ENCODE measurements at places on chromosomes 7 and 10. TPM values are rescaled to one million over a fixed set of nuclear protein-coding genes. Genes with fewer than 3 reads are reported as not detected.

The ZNHIT1 gene
- total RNA-seq, result 55.8 TPM

- peak; percentile 51 for DNase-seq
Measured at GRCh38 chr10:35379226-35380137, 43.2 kb downstream of the CCNY start.

GRCh38 chr7:6286486-6286885, 14.1 kb upstream of the CYTH3 start:
- no peak for DNase-seq

DNA sequence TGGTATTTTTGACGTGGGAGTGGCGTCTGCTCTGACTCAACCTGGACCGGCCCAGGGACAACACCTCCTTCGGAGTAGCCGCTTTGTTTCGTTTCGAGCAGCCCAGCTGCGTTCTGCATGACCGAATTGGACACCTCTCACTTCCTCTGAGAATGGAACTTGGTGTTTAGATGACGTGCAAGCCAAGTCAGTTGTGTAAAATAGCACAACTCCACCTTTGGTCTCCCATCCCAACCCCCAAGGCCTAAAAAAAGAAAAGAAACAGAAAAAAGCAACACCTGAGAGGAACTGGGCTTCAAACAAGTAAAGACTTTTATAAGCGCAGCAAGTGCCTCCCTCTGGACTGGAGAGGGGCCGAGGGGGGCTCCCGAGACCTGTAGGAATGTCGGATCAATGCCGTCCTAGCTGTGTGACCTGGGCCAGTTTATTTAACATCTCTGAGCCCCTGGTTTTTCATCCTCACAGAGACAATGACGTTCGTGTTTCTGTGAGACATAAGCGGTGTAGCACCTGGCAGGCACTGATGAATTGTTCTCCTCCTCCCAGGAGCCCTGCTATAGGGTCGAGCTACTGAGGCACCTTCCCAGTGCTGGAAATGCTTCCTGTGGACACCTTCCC, 52.0 kb upstream of the SMNDC1 start:
- DNase-seq, result no peak

GRCh38 chr10:3324612-3325038, 152.0 kb upstream of the PITRM1 start:
- no peak for DNase-seq

The OR13A1 gene
- not detected for total RNA-seq

DNA sequence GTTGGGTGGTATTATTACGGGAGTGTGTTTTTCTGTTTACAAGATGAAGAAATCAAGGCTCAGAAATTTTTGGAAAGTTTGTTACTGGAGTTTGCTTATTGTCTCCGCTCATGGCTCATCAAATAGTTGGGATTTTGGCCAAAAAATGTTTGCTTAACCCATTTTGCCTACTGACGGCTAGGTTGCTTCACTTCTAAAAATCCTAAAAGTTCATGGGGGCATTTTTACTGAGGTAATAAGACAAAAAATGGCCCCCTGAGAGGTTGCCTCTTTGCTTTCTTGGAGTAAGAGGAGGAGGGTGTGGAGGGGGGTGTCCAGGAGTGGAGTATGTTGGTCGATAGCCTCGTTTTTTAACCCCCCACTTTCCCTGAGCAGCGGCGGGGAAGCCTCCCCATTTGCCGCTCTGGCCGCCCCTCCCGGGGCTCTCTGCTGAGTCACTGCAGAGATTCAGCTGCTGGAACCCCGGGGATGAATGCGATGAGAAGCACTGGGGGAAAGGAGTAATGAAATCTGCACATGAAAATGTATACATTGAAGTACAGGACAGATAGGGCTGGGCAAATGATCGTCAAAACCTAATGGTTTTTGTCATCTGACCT, 1.5 kb downstream of the MEST start:
- DNase-seq, result no peak

- no peak for DNase-seq
Measured at GRCh38 chr10:22551681-22552365, 162.6 kb downstream of the PIP4K2A start.

- no peak for DNase-seq
Measured at GRCh38 chr10:120429395-120429794, 27.6 kb upstream of the PLPP4 start.

DNA sequence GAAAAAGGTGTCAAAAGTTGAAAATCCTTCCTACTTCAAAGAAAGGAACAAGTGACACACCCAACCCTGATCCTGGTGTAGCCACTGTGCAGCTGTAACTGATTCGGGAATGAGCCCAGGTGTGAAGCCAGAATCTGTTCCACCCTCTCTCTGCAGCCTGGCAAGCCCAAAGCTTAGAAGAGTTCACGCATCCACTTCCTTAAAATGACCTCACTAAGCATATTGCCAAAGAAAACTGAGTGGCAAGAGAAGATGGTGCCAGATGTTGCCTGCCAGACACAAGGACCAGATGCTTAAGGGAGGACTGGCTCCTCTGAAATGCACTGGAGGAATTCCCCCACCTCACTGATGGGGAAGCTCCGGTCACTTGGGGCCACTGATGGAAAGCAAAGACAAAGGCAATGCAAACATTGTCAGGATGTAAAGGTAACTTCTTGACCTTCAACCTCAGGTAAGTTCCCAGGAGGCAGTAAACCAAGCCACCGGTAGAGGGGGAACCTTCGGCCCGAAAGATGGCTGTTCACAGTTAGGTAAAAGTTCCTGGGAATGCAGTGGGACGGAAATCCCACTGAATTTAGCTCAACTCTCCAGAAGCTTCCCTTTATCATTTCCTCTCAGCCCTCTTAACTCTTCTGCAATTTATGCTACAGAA, 554.9 kb downstream of the KCNMA1 start:
- no peak for DNase-seq

The UNC5B gene
- 12.8 TPM for total RNA-seq

- peak; percentile 85 for DNase-seq
Measured at GRCh38 chr7:30750683-30751650, 968 bp upstream of the INMT start.

DNA sequence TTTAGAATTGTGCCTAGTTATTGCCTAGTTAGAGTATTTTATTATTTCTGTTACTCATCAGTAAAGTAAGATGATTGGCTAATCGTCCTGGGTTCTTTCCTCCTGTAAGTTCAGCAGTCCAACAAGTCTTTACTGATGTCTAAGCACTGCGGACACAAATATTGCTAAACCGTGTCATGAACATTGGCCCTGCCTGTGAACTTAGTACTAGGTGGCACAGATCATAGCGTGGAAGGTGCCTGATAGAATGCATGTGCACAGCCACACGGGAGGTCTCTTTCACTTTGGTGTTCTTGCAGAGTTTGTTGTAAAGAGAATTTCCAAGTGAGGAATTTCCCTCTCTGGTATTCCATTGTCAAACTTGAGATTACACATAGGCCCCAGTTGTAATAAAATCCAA, 38.0 kb downstream of the RBM33 start:
- DNase-seq, result no peak

DNA sequence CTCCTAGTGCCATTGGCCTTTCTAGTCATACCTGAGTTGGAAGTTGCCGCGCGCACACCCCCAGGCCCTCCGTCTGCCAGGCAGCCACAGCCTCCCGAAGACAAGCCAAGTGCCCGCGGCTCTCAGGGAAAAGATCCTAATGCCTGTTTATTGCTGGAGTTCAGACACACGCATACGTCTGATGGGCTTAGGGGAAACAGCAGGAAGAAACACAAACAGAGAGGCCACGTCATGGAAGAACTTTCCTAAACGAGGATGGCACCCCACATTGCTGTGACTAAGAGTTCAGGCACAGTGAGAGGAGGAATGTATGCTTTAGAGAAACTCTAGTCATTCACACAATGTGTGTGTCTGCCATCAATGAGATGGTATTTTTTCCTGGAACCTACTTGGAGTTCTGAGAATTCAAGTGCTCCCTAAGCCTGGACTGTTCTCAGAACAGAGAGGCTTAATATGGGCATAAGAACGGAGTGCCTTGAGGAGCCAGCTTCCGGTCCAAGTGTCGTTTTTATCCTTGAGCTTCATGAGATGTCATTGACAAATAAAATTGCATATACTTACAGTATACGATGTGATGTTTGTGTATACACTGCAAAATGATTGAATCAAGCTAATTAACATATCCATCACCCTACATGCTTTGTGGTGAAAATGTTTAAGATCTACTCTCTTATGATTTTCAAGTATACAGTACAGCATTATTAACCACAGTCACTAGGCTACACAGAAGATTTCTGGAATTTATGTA, 11.6 kb upstream of the RBP3 start:
- no peak for DNase-seq

The SFTPD gene
- total RNA-seq, result 0.69 TPM

The ZNF680 gene
- 21.8 TPM for total RNA-seq

The HMX3 gene
- total RNA-seq, result not detected

The ST8SIA6 gene
- 7.4 TPM for total RNA-seq

DNA sequence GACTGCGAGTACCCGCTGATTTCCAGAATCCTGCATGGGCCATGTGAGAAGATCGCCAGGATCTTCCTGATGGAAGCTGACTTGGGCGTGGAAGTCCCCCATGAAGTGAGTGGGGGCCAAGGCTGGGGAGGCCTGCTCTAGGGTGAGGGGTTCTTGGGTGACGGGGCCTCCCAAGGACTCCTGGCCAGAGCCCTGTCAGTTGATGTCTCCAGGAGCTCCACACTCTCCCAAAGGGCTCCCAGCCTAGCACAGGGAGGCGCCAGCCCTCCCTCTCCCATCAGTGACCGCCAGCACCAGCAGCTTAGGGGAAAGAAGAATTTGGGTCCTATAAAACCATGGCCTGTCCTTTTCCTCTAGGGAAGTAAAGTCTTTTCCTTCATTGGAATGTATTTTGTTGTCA, 9.8 kb upstream of the ZNF22 start:
- no peak for DNase-seq

The AQP1 gene
- 323 TPM for total RNA-seq

The LRRN3 gene
- 10.6 TPM for total RNA-seq

DNA sequence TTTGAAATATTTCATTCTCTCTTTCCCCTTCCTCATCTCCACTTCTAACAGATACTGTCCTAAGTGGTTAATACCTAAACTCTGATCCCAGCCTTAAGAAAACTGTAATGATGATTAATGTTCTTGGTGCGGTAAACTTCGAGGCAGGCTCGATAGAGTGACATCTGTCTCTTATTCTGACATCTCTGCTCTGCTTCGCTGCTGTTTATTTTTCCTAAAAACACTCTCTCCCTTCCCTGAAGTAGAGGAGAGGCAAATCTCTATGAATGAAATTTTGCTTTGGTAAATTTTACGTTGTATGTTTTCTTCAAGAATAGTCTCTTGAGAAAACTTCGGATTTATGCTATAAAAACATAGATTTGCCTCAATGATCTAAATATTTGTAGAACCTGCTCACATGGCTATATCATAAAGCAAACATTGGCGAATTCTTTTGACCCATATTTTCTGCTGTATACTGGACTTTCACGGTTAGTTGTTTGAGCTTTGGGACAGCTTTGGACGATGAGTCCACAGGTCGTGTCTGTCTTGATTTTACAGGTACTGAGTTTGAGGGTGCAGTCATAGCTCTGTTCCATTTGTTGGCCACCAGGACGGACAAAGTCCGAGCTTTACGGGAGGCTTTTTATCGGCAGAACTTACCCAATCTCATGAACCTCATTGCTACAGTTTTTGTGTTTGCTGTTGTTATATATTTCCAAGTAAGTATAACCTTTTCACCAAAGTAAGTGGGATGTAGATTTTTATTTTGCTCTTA, 27.1 kb downstream of the SEC61A2 start:
- DNase-seq, result no peak

The PPRC1 gene
- 13.1 TPM for total RNA-seq

The CPA2 gene
- total RNA-seq, result not detected

The CHAT gene
- not detected for total RNA-seq

DNA sequence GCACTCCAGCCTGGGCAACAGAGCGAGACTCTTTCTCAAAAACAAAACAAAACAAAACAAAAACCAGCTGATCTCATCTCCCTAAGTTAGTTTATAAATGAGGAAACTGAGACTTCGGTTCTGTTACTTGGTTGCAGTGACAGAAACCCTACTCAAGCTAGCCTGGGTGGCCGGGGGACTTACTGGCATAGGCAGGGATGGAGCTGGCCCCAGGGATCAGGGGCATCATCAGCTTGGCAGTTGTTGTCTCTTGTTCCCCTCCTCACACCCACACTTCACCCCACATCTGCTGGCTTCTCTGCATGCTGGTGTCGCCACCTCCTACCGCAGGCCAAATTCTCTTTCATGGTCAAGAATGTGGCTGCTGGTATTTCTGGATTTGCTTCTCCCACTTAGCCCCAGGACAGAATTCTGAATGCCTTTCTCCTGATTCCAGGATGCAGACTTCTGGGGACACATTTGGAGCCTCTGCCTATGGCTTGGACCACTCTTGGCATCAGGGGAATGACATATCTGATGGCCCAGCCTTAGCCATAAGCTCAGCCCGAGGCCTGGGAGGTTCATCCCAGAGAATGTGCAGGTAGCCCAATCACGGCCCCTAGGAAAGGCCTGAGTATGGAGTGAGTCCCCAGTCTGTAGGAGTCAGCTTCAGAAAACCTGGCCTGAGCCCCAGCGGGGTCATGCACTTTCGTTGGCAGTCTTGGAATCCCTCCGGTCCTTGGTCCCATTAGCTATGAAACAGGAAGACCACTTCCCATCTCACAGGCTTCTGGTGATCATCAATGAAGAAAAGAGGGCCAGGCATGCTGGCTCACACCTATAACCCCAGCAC, 41.6 kb upstream of the CTBP2 start:
- DNase-seq, result no peak

DNA sequence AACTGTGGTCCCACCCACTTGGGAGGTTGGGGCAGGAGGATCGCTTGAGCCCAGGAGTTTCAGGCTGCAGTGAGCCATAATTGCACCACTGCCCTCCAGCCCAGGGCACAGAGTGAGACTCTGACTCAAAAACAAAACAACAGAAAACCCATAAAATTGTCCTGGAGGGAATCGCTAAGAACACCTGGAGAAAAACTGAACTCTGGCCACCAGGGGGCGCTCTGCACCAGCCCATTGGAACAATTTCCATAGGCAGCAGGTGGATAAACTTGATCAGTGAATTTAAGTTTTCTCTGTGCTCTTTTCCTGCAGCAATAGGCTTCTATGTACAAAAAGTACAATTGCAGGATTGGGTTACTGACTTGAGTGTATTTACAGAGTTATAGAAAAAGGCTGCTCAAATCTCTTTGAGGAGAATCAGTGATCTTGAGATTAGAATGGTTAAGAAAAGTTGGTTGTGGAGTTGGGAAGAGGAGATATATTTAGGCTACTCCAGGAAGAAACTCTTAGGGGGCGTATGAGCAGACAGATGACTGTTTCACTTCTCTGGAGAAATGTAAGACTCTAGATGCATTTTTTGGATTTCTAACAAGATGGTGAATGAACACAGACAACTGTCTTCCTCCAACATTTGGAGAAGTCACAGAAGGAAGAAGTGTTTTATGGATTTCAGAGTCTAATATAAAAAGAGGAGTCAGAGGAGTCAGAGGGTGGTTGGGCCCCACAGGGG, 274.9 kb upstream of the GALNT17 start:
- peak; percentile 79 for DNase-seq

DNA sequence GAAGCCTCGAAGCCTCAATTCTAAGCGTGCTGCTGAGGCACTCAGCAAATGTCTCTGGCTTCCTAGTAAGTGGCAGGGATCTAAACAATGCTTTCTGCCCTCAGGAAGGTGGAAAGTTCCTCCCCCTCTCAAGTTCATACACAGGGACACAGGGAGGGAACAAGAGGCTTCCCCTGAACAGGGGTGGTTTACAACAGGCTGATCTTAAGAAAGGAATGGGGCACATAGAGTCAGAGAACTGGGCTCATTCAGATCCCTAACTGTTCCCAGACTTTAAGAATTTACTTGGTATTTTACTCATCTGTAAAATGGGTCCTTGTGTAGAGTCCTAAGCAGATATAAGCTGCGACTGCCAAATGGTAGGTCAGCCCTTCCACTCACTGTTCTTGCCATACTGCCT, 2.5 kb downstream of the TNS3 start:
- DNase-seq, result no peak

The CPA4 gene
- total RNA-seq, result 0.77 TPM

Measured in left ventricle myocardium superior (tissue), 1 donor.